ENCODE measurements at places on chromosomes 11 and 22.

GRCh38 chr11:69630017-69630416 is 10.9 kb upstream of the CCND1 start:
- no peak for DNase-seq

DNA sequence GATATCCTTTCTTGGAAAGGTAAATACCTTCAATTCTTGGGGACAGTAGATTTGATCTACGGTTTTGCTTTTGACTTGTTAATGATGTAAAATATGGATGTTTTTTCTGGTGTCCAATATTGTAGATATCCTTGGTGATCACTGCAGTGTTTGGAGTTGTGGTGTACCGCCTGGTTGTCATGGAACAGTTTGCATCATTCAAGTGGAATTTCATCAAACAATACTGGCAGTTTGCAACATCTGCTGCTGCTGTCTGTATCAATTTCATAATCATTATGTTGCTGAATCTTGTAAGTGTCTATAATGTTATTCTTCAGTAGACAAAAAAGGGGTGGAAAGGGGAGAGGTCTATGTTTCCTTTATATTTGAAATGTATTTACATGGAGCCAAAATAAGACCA is 27.4 kb upstream of the MUC15 start:
- no peak for DNase-seq

GRCh38 chr22:30262917-30263741 is 3.5 kb downstream of the OSM start:
- peak; percentile 71 for DNase-seq

- DNase-seq: no peak
Measured at GRCh38 chr11:67627441-67627811, 2.3 kb downstream of the NUDT8 start.

- no peak for DNase-seq
Measured at GRCh38 chr11:15933886-15934625, 422.3 kb downstream of the SOX6 start.

GRCh38 chr11:3764266-3764665 is 33.1 kb downstream of the NUP98 start:
- no peak for DNase-seq

DNA sequence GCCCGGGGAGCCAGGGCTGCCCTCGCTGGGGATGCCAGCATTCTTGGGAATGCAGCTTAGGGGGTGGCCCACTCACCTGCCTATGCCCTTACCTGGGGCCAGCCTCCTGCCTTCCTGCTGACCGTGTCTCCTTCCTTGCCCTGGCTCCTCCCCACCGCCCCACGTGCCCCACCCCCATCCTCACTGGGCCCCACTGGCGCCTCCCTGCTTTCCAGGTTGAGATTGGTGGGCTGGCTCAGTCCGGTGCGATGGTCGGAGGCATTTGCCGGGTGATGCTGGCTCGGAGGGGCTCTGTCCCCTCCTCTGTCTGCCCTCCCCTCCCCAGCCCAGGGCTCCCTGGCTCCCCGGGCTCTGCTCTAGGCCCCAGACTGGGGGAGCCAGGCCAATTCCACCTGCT is 34.1 kb upstream of the GRAMD4 start:
- DNase-seq: no peak

DNA sequence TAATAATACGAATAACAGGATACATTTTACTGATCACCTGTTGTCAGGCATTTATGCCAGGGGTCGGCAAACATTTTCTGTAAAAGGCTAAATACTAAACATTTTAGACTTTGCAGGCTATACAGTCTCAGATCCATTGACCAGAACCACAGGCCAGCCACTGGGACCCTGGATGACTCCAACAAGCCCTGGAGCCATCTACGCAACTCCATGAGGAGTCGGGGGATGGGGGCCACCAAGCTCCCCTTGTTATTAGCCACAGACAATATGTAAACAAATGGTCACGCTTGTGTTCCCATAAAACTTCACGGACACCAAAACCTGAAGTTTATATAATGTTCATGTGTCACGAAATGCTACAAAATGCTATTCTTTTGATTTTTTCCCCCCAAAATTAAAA is 54.4 kb upstream of the EMID1 start:
- no peak for DNase-seq

- DNase-seq: no peak
Measured at GRCh38 chr11:114228435-114229411, 67.5 kb upstream of the NNMT start.

DNA sequence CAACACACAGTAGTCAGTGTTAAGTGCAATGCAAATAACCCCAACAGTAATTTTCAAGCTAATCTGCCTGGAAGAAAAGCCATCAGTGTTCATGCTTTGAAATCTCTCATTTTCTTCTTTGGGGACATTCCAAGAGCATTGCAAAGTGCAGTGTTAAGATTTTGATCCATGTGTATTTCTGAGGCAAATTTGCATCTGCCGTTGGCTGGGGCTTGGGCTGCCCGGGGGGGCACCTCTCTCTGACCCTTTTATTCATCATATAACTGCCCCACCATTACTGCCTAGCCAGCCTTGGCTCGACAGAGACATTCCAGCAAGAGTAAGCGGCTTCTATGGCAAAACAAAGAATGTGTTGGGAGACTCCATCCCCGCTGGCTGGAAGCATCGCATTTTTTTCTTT is 483.5 kb downstream of the BRD1 start:
- DNase-seq: no peak

- no peak for DNase-seq
Measured at GRCh38 chr11:33195462-33196173, 34.3 kb upstream of the CSTF3 start.

- DNase-seq: no peak
Measured at GRCh38 chr11:46290011-46290410, 12.5 kb downstream of the CREB3L1 start.

GRCh38 chr11:134145715-134146114 is 76.8 kb downstream of the JAM3 start:
- no peak for DNase-seq

DNA sequence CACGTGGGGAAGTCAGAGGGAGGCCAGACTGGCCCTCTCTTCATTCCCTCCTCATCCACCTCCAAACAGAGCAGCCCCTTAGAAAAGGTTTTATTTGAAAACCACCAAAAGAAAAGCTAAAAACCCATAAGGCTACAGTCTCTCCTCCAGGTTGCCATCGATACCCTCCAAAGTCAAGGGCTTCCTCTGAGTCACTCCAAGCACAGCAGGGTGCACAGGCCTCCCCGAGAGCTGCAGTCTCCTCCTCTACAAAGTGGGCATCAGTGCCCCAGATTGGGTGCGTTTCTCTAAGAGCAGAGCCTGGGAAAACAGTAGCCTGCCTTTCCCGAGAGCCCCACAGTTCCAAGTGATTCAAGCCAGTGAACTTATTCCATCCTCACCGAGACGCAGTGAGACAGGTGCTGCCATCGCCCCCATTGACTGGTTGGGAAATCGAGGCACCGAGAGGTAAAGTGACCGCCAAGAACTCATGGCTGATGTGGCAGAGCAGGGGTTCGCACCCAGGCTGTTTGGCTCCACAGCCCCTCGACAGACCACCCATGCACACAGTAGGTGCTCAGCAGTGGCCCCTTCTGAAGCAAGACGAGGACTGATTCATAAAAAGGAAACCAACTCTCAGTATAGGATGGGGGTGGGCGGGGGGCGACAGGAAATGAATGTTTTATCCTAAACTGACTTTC is 91.7 kb upstream of the SHISAL1 start:
- DNase-seq: no peak

DNA sequence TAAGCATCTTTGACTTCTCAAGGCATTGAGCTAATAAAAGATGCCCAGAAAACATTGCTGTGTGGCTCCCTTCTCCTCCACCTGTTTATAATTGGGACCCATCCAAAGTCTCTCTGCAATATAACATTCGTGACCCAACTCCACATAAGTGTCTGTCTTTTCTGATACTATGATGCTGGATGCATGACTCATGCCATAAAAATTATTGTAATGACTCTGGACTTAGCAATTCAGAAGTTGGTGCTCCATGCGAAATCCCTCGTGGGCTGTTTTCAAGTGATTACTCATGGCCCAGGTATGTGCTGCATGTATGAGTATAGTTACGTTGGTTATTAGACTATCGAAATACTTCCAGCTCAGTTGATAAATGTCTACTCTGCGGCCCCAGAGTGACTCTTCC is 11.7 kb downstream of the FJX1 start:
- DNase-seq: no peak

DNA sequence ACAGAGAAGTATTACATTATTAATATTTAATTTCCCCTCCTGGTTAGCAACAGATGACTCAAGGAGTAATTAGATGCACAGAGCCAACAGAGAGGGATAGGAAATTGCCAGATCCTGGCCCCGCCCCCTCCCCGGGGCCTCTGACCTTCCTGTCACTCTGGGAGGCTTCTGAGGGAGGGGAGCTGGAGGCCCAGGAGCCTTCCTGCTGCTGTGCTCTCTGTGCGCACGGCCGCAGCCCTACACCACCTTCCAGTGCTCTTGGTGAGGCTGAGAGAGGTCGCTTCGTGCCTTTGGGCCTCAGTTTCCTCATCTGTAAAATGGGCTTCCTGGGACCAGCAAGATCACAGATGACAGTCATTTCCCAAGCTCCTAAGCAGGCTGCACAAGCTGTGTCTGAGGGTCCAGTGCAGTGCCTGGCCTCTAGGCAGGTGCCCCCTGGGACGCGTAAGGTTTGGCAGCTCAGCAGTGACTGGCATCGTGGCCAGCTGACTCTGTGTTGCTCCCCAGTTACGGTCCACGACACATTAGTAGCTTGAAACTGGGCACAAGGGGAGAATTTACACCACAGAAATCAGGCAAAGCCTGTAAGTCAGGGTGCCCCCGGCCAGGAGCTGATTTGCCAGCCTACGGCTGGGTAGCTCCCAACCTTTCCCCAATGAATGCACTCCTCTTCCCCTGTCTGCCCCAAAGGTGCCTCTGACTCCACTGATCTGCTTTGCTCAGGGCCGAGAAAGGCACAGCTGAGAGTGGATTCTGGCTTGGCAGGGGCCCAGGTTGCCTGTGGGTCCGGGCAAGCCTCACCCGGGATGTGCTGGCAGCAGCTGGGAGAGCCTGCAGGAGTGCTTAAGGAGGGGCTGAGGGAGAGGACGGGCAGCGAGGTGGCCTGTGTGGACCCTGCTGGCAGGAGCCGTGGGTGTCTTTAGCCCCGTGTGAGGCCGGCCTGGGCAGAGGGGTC is 2.3 kb downstream of the ADORA2A start:
- peak; percentile 71 for DNase-seq

DNA sequence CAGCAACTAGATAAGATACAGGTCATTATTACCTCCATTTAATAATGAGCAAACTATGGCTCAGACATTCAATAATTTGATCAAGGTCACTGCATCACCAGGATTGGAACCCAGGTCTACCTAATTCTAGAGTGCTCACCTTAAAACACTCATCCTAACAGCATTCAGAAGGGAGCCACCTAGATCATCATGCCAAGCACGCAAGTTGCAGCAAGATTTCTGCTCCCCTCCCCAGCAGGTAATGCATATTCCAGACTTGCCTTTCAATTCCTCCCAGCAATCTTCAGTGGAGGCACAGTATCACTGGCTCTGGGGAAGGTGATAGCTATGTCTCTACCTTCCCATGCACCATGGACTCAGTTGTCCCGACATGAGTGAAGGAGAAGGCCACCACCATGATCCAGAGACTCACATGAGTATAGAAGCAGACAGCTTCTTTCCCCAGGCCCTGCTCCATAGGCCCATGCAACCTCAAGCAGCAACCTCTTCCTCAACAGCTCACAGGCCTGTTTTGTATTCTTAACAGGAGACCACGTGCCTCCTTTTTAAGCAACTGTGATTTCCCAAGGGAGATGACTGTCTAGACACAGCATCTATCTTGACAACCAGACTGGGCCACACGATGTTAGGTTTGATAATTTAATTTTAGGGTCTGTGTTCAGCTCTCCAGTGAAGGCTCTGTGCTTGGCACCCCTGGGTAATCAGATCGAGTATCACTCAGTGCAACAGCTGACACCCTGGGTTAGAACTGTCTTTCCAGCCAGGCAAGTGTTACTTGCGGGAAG is 36.4 kb downstream of the RAB30 start:
- DNase-seq: no peak

DNA sequence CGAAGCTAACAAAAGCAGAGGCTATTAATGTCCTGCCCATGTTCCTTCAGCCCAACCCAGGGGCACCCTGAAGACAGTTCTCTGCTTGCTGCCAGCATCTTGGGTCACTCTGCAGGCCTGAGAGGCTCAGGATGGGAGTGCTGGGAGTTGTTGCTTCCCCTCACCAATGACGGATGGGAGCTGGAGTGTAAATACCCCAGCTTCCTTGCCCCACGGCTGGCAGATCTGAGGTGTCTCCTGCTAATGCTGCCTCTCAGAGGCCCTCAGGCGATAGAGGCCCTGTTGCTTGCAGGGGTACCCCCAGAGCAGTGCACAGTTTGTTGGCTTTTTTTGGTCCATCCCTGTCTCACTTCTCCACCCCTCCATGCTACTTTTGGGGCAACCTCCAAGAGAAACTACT is 32.9 kb downstream of the IFT27 start:
- no peak for DNase-seq

DNA sequence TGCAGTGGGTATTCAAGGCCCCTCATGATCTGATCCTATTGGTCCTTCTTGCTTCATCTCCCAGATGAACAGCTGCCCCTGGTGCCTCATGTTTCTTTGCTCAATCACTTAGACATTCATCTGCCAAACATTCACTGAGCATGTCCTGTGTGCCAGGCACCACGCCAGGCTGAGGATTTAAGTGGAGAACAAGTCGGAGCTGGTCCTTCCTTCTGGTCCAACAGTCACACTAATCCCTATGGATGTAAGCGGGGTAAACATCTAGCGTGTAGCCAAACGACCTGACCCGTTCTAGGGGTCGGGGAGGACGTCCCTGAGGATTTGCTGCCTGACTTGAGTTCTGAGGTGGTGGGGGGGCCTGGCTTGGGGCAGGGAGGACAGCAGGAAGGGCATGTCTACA is 21.9 kb downstream of the ZMAT5 start:
- DNase-seq: no peak

DNA sequence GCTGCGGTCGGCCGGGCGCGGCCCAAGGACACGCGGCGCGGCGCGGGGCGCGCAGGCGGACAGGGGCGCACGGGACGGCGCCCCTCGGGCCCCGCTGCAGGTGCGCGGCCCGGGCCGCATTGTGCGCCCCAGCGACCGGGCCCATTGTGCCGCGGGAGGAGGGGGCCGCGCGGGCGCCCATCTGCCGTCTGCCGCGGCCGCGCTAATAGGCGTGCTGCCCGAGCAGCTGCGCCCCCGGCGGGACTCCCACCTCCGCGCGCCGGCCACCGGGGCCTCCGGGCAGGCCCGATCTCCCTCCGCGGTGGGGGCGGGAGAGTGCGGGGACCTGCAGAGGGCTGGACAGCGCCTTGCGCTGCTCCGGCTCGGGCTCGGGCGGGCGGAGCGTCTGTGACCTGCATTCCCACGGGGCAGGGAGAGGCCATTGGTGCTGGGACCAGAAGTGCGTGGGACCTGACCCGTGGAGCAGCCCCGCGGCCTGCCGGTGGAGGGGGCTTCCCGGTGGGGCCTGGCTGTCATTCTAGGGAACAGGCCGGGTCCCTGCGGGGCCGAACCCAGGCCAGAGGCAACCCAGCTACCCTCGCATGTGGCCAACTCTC is 933 bp downstream of the BRSK2 start:
- no peak for DNase-seq

- DNase-seq: no peak
Measured at GRCh38 chr22:36227396-36227795, 11.9 kb downstream of the APOL2 start.

- no peak for DNase-seq
Measured at GRCh38 chr11:56885177-56885576, 103.5 kb upstream of the OR5AK2 start.

GRCh38 chr11:19092850-19093249 is 24.1 kb upstream of the ZDHHC13 start:
- no peak for DNase-seq

GRCh38 chr11:120137187-120137610 is 714 bp downstream of the TRIM29 start:
- no peak for DNase-seq
